ENCODE measurements at places on chromosomes 2 and 18.

GRCh38 chr18:24766376-24766775 lies 305.9 kb downstream of the HRH4 start:
- no peak for DNase-seq

DNA sequence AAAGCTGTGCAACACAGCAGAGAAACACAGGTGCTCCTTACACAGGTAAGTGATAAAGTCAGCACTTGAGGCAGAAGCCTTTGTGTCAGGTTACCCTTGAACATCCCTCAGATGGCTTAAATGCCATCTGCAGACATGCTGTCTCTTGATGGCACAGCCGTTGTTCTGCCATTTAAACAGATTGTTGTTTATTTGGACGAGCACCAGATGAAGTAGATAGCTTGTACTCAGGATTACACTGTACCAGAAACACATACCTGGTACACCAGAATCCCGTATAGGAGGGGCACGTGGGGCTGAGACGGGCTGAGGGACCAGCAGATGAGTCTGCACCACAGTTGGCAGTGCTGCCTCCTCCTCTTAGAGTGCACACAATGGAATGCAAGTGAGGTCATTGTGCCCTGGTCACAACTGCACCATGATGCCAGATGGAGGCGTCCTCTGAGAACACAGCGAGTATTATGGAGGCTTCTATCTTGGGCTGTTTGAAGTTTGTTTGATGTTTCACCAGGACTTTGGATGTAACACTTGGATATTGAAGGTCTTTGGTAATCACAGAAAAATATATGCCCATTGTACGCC lies 143.0 kb downstream of the TANC1 start:
- no peak for DNase-seq

- no peak for DNase-seq
Observed at GRCh38 chr2:71226096-71226964, 573 bp downstream of the PAIP2B start.

DNA sequence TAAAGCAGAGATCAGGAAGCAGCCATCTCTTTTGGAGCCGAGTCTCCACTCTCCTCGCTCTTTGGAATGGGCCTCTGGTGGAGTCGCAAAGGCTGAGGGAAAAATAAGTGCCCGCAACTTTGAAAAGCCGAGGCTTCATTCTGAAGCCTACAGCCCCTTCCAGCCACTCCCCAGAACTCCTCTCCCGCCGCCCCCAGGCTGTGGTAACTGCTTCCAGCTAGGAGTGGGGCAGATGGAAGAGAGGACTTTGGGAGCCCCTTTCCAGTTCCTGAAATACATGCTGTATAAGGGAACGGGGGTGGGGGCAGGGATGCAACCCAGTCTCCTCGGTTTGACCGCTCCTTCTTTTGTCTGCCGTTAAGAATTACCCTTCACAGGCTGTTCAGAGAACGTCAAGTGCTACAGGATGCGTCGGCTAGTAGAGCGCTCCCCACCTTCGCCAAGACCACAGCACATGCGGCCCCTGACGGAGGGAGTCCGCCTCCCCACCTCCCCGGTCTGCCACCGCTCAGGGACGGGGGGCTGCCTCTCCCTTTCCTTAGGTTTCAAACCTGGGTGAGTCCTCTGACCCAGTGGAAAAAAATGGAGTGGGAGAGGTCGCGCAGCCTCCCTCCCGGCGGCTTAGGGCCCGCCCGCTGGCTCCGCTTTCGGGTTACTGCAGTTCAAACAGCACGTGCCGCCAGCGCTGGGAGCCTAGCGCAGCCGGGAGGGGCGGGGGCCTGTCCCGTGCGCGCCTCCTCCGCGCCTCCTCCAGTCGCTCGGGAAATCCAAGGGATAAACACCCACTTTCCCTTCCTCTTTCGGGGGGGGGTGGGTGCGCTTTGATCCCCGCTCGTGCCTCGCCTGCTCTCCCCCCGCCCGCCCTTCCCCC lies 4.9 kb downstream of the CYP26B1 start:
- no peak for DNase-seq

DNA sequence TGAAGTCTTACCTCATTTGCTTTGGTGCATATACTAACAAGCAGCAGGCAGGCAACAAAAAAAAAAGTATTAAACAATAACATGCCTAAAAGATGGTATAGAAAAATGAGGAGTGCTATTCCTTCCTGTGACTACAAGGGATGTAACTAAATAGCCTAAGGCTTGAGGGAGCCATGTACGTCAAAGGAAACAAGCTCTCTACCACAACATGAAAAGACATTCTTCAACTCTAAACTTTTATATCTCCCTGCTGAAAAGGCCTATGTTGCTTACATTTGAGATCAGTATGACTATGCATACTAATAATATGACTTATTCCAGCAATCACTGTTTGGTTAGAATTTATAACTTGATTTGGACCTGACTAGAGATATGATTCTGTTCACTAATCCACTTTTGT lies 347.9 kb downstream of the ADCYAP1 start:
- no peak for DNase-seq
